Adipose tissue (tissue), 3 donors: ENCODE measurements at places on chromosomes 2 and 18. TPM values are rescaled to one million over a fixed set of nuclear protein-coding genes. Genes with fewer than 3 reads are reported as not detected.

Gene RTP5
- polyA plus RNA-seq, result not detected

Gene SNED1
- polyA plus RNA-seq, result 3.3 TPM

Gene NETO1
- polyA plus RNA-seq, result not detected

Gene CD8B
- polyA plus RNA-seq, result 2.2 TPM

Gene RASGRP3
- 5.4 TPM for polyA plus RNA-seq

Gene RAD51AP2
- polyA plus RNA-seq, result not detected

Gene IL1A
- not detected for polyA plus RNA-seq

Gene KCNG2
- 0.42 TPM for polyA plus RNA-seq

Gene PJVK
- polyA plus RNA-seq, result 1.6 TPM

Gene KIAA1328
- polyA plus RNA-seq, result 1.6 TPM

Gene GALR1
- not detected for polyA plus RNA-seq

Gene FSHR
- not detected for polyA plus RNA-seq

Gene AOX1
- polyA plus RNA-seq, result 85.6 TPM

Gene AQP12B
- polyA plus RNA-seq, result not detected

Gene GREB1
- polyA plus RNA-seq, result 1.4 TPM
